ENCODE measurements at places on chromosomes 1 and 21.

- no peak for DNase-seq
Observed at GRCh38 chr1:12191242-12192032, 24.6 kb downstream of the TNFRSF1B start.

- no peak for DNase-seq
Observed at GRCh38 chr1:42945164-42945563, 13.5 kb downstream of the SLC2A1 start.

DNA sequence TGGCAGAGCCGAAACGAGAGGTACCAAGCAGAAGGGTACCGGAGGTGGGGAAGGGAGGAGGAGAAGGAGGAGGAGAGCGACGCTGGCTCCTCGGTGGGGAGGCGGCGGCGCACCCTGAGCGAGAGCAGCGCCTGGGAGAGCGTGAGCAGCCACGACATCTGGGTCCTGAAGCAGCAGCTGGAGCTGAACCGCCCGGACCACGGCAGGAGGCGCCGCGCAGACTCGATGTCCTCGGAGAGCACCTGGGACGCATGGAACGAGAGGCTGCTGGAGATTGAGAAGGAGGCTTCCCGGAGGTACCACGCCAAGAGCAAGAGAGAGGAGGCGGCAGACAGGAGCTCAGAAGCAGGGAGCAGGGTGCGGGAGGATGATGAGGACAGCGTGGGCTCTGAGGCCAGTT is 32.4 kb downstream of the STYXL2 start:
- DNase-seq, result no peak

DNA sequence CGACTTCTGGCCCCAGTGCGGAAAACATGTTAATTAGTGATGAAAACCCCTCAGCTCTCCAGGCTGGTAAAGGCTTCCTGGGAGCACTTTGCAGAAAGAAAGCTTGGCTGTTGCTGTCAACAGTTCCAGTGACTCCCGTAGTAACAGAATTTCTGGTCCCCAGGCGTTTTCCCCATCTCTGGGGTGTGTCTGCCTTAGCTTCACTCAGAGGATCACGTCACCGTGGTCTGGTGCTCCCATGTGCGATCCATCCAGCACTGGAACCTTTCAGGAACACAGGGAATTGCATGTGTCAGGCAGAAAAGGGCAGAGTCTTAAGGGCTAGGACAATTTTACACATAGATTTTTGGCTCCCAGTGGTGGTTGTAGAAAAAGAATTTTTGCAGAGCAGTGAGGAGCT is 470.4 kb upstream of the USP24 start:
- DNase-seq, result no peak

Measured in activated naive CD4-positive, alpha-beta T cell (primary cell).